ENCODE measurements at places on chromosomes 2 and 18.

DNA sequence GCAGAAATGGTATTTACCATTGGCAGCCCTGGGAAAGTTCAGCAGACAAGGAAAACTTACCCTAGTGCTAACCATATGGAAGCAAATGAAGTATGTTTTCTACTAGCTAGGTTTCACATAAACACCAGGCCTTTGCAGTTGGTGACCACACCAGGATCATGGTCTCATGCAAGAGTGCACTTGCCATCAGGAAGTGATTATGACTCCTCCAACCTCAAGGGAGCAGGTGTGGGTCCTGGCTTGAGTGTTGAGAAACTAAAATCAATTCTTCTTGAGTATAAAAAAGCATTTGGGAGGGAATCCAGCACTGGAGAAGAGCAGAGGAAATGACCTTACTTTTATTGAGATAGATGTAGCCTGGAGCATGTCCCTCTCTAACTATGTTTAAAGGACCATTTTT lies 56.8 kb upstream of the SPAG16 start:
- no peak for DNase-seq

DNA sequence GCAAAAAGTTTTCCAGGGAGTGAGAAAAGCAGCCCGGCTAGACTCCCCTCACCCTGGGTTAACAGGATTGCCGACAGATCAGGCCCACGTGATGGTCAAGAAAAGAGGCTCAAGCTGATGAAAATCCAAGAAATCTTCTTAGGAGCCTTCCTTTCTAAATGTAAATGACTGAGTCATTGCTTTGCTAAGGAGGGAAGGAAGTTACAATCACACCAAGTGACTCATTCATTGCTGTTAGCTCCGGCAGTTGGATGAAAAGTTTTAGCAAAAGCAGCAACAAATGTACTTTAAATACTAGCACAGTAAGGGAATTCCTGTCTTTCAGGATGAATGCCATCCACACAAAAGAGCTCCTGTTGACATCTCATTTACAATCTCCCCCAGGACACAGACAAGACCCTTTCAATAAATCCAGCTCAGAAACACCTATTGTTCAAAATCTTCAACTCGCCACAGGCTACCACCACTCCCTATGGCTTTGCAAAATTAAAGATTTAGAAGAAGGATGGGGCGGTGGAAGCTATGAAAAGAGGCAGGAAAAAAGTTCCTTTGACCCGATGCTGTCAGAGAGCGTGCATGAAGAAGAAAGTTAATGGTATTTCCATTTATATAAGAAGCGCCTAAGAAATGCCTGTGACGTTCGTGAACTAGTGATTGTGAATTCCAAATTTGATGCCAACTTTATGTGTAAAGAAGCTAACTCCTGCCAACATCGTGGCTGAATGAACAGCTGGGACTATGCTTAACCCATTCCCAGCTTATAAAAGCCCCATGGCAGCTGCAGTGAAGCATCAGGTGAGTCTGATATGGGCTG lies 153.7 kb downstream of the TGIF1 start:
- DNase-seq: peak; percentile 96

DNA sequence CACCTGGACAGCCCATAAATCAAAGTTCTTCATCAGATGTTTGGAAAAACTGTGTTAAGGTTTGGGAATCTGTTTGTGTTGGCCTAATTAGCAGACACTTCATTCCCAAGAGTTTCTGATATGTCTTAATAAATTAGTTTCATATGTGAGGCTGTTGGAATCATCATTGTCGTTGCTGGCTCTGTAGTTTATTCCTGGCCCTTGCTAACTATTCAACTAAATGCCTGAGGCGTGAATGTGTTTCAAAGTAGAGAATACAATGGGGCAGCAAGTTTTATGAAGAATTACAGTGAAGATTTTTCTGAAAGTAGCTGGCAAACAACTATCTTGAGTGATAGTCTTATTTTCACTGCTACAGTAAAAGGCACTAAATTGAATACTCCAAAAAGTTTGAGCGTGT lies 141.1 kb downstream of the PARD3B start:
- DNase-seq: peak; percentile 25

GRCh38 chr18:61464551-61465142 lies 131.4 kb downstream of the CDH20 start:
- peak; percentile 17 for DNase-seq

DNA sequence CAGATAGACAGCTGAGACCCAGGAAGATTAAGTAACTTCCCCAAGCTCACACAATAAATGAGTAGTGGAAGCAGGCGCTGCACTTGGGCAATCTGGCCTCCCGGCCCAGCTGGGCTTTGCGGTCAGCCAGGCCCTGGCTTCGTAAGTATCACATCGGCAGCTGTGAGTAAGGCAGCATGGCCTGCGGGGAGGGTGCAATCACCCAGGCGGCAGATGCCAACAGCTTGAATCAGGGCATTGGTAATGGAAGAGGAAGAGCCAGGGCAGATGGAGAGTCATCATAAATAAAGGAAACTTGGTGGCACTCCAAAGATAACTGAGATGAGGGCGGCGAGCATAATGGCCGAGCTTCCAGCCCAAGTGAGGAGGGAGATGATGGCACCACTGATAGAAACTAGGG lies 217.9 kb upstream of the PID1 start:
- no peak for DNase-seq

GRCh38 chr18:28161608-28162599 lies 15.0 kb downstream of the CDH2 start:
- no peak for DNase-seq

DNA sequence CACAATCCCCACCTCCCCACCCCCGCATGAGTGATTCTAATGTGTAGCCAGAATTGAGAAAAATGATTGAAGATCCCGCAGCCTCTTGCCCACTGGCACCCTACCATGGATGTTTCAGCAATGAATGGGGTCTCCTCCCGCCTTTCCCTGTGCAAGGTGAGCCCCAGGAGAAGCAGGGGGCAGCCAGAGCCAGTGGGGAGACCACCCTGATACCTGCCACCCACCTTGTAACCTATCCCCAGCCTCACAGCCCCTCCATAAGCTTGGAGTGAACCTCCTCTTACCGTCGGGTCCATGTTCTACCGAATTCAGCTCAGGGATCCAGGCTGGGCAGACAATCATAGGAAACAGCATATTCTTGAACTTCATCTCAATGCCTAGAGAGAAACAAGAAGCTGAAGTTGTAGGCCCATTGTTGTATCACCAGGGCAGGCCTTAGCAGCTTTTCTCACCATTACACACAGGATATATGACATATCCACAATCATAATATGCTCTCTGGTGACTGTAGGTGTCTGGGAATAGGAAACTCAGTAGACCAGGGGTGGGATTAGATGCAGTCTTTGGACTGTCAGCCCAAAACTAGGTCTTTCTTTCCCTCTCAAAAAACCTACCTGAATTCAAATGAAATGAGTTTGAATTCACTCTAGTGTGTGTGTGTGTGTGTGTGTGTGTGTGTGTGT lies 30.9 kb downstream of the XDH start:
- DNase-seq: no peak

DNA sequence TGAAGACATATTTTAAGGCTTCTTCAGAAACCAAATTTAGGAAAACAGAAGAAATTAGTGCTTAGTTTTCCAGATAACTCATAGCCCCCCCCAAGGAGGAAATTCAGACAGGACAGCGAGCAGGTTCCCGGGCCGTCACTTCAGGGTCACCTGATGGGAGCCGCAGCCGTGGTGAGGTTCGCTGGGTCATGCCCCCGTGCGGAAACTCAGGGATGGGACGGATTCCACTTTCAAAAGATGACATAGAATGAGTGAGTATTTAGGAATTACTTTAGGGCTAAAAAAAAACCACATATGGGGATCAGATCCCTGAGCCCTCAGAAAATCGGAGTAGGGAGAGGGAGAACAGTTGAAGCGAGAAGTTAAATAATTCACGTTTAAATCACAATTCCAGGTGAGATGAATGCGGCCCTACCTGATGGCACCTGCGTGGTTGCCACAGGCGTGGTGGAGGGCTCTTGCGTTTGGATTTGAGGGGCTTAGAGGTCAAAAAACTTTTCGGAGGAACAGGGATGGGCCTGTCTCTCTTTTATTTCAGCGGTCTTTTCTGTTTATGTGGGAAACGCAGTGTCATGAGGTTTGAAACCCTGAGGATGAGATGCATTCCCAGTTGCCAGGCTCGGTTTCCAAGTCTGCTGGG lies 114.4 kb downstream of the NFATC1 start:
- DNase-seq: no peak

DNA sequence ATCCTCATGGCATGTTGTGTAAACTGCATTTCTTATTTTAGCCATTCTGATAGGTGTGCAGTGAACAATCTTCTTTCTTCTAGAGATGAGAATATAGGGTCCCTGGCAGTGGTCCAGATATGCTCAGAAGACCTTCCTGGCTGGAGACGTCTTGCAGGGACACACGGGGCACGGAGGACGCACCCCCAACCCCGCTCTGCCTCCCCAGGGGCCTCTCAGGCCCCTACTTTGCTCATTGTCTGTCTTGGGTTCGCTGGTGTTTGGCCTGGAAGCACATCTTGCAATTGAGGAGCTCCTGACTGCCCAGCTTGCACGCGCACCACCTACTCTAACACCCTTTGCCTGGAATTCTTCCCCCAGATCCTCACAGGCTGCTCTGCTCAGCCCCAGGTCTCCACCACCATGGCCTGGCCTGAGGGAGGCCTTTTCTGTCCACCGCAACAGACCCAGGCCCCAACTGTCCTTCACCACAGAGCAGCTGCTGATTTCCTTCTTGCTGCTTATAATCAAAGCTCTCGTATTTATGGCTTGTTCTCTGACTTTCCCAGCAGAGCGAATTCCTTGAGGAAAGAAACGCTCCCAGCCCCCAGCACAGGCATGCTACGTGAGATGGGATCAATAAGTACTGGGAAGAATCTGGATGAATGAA lies 295.9 kb upstream of the HDAC4 start:
- no peak for DNase-seq

DNA sequence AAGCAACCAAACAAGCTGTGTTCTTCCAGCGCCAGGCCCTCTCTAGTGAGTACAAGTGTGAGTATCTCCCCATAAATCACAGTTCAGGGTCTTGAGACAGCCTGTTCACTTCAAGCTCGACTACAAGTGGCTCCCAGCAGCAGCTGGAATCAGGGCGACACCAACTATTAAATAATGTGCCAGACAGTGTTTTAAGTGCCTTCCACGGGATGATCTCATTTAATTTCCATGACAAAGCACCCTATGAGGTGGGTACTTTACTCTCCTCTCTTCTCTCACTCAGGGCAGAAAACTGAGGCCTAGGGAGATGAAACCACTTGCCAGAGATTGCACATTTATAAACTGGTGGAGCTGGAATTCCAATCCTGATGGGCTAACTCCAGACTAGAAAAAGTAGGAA lies 2.6 kb upstream of the FAM136A start:
- DNase-seq: no peak

- no peak for DNase-seq
These were observed 68.8 kb upstream of the TACR1 start for GRCh38 chr2:75268112-75268511.

- DNase-seq: peak; percentile 99
These were observed 62.9 kb upstream of the SERPINE2 start for GRCh38 chr2:224101820-224102630.

GRCh38 chr2:98608962-98609604 lies 694 bp downstream of the UNC50 start:
- no peak for DNase-seq

DNA sequence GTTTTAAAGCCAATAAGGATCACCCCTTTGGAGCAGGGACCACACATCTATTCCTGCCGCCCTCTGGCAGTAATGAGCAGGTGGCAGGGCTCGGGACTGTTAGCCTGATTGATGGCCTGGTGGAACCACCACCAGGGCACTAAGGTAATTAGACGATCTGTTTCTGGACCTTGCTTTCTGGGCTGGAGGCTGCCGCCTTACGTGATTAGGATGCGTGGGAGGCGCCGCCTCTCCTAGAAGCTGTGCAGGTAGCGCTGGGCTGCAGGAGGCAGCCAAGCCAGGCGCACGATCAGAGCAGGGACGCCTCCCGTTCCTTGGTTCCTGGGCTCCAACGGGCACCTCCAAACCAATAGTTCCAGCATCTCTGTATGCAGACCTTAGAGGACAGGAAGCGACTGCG lies 242.6 kb upstream of the RAB12 start:
- no peak for DNase-seq

- DNase-seq: no peak
These were observed 73.5 kb downstream of the MEX3C start for GRCh38 chr18:51123936-51124486.

DNA sequence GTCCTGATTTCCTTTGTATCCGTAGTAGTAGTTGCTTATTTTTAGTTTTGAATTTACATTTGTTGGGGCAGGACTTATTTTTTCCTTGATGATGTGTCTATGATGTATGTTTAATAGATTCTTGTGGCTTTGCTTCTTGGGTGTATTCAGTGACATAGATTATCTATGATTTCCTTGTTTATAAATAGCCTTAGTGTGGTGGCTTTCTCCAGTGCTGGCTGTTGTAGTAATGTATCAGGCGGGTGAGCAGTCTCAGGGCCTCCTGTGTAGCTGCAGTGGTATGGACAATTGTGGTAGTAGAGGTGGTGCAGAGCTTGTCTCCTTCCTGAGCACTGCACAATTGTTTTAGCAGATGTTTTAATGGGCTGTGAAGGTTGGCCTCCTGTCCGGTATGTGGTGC lies 60.5 kb downstream of the SMCHD1 start:
- no peak for DNase-seq

DNA sequence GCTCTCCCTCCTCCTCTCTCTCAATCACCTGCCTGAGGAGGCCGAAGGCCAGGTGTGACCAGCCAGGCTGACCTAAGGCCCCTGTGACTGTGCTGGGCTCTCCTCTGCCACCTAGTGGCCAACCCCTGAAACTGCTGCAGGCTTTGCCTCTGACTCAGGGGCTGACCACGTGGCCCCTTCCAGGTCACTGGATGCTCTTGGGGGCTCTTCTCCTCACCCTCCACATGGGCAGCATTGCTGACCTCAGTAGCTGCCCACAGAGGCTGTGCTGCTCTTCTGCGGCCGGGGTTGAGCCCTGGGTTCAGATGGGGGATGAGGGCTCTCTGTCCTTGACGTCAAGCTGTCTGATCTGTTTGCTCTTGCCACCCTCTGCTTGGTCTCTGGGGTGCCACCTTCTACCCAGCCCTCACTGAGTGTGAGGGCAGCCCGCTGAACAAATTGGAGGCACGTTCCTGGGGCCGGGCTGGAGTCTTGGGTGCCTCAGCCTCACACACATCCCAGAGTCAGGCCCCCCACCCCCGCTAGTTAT lies 122.7 kb downstream of the TWIST2 start:
- no peak for DNase-seq

GRCh38 chr2:165843351-165843750 lies 49.3 kb upstream of the GALNT3 start:
- no peak for DNase-seq

DNA sequence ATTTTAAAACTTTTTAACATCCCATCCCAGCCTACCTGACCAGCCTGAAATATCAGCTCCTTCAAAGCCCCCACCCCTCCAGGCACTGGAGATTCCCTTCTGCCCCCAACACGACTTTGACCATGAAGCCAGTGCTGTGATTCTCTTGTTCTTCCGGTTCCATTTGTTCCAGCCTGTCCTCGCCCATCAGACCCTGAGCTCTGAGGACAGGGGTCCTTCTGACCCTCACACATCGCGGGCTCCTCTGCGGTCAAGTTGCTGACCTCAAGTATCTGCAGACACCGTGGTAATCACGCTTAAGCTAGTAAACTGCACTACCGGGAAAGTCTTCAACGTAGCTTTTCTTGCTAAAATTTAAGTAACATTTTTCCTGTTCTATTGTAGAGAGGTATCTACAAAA lies 282.2 kb upstream of the SALL3 start:
- DNase-seq: no peak

- no peak for DNase-seq
These were observed 85.6 kb upstream of the SALL3 start for GRCh38 chr18:78894033-78894305.

Measured in fibroblast of skin of left quadriceps (primary cell).